NT2/D1 (cell line): ENCODE measurements at places on chromosomes 4 and X.

- no peak for DNase-seq
These were observed 28.7 kb upstream of the STOX2 start for GRCh38 chr4:183876268-183876934.

GRCh38 chrX:40154250-40154852 lies 56.6 kb upstream of the BCOR start:
- DNase-seq, result no peak

- DNase-seq, result no peak
These were observed 12.1 kb upstream of the ARSF start for GRCh38 chrX:3029129-3029528.

DNA sequence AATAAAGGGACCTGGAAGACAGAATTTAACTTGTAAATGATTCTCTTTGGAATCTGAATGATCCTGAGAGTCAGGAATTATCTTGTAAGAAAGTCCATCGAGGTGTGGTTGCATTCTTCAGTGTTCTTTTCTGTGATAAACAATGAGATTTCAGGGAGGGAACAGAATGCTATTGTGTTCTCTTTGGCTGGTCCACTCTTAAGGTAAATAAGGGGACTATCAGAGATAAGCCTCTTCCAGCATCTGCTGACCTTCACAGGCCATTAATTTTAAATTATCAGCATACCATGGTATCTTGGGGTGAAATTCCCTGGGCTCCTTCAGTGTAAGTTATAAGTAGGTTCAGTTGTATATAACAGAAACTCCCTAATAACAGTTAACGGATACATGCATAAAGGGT lies 107.1 kb upstream of the ARHGAP24 start:
- DNase-seq, result peak; percentile 18

GRCh38 chr4:182083671-182084410 lies 159.4 kb upstream of the TENM3 start:
- DNase-seq, result no peak

- DNase-seq, result no peak
These were observed 181.4 kb upstream of the NEIL3 start for GRCh38 chr4:177128306-177128705.

- no peak for DNase-seq
These were observed 513.7 kb downstream of the TLL1 start for GRCh38 chr4:166386491-166387360.

DNA sequence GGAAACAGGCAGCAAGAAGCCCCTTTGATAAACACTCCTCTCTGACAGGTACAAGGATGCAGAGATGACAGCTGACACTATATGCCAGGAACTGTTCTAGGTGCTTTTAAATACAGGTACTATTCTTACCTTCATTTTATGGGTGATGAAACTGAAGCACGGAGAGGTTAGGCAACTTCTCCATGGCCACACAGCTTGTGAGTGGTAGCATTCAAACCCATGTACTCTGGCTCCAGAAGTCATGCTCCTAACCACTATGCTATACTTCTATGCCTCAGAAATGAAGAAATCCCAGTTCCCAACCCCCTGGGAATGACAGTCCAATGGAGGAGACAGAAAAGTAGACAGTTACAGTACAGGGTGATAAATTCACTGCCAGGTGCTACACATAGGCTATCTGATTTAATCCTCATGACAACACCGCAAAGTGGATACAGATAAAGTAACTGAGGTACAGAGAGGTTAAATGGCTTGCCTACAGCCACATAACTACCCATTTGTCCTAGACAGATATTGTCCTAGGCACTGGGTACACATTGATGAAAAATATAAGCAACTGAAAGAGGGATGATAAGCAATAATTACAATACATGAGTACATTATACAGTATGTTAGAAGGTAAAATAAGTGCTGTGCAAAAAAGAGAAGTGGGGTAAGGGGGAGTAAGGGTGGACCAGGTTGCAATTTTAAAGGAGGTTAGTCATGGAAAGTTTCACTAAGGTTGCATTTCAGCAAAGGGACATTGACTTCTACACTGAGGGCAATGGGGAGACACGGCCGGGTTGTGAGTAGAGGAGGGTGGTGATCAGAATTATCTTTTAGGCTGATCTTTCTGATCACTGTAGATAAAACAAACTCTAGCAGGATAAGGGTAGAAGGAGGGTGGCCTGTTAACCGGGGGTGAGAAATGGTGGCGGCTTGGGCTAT lies 1.6 kb upstream of the F8 start:
- DNase-seq, result no peak

- no peak for DNase-seq
These were observed 2.9 kb downstream of the UGT8 start for GRCh38 chr4:114601304-114602052.

DNA sequence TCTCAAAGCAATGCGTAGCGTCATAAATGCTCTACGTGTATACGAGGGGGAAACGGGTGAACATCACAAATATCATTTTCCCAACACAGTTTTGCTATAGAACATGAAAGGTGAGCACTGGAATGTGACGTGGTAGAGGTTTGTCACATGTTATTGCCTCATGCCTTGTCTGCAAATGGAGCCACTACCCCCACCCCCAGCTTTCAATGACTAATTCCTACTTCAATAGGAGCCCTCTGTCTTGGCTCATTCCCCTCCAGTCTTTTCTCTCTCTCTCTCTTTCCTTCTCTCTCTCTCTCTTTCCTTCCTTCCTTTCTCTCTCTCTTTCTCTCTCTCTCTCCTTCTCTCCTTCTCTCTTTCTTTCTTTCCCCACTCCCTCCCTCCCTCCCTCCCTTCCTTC lies 127.0 kb downstream of the STOX2 start:
- DNase-seq, result no peak

DNA sequence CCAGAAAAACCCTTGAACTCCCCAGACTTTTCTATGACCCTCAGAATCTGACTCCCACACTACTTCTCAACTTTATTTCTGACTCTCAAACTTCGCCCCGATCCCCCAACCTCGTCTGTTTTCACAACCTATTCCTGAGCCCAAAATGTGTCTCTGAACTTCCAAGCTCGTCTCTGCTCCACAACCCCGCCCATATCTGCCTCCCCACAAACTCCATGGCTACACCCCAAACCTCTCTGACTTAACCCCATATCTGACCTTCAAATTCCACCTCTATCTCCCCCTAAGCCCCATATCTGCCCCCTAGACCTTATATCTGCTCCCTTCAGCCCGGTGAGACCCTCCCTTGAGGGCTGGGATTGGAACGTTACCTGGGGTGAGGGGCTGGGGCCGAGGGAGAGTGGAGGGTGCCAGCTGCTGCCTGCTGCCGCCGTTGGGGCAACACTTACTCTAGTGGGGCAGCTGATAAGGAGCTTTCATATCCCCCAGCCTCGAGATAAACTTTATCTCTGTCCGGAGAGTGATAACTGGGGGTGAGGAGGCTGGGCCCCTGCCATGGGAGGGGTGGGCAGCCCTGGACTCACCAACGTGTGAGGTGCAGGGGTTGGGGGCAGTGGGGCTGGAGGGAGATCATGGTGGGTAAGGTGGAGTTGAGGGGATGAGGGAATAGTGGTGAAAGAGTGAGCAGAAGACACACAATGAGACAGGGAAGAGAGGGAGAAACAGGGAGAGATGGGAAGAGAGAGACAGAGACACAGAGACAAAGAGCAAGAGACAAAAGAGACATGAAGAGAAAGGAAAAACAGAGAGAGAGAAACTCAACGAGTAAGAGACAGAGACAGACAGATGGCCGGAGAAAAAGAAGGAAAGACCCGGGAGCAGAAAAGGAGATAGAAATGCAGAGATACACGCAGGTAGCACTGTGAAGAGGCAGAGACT lies 1.4 kb downstream of the GATA1 start:
- DNase-seq, result no peak

- peak; percentile 46 for DNase-seq
These were observed 26.9 kb downstream of the ARSJ start for GRCh38 chr4:113952452-113953029.

DNA sequence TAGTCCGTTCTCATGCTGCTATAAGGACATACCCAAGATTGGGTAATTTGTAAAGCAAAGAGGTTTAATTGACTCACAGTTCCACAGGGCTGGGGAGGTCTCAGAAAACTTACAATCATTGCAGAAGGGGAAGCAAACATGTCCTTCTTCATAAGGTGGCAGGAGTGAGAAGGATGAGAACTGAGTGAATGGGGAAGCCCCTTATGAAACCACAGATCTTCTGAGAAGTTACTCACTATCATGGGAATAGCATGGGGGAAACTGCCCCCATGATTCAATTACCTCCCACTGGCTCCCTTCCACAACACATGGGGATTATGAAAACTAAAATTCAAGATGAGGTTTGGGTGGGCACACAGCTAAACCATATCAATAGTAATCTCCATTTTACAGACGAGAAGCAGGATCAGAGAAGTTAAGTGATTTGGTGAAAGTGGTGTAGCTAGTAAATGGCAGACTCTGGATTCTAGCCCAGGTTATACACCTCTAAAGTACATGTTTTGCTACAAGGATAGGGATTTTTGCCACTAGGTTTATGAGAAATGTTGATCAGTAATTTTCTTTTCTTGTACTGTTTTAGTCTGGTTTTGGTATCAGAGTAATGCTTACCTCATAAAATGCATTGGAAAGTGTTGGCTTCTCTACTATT lies 47.3 kb upstream of the C1GALT1C1 start:
- DNase-seq, result no peak

DNA sequence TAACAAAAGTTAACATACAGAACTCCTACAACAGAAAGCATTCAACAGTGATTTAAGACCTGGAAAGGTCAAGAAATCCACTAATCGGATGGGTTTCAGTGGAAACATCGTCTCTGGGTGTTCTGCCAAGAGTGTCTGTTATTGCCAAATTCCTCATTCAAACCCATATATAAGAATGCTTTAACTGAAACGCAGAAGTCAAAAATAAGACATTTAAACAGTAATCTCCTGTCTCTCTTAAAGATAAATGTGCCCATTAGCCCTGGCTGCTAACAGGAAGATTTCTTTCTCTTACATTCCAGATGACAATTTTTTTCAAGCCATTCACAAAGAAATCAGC lies 31.5 kb downstream of the DCTD start:
- DNase-seq, result no peak

- DNase-seq, result peak; percentile 81
These were observed 5.9 kb upstream of the SEPTIN6 start for GRCh38 chrX:119698845-119699244.

DNA sequence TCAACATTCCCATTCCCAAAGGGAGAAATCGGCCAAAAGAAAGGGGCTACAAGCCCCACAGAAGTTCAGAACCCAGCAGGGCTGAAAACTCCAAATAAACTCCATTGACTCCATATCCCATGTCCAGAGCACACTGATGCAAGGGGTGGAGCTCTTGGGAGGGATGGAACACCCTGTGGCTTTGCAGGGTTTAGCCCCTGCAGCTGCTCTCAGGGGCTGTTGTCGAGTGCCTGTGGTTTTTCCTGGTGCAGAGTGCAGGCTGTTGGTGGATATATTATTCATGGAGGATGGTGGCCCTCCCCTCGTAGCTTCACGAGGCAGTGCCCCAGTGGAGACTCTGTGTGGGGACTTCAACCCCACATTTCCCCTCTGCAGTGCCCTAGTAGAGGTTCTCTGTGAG lies 53.7 kb downstream of the PDGFRA start:
- no peak for DNase-seq

- DNase-seq, result no peak
These were observed 57.2 kb upstream of the AFF2 start for GRCh38 chrX:148443216-148443615.
